ENCODE measurements at places on chromosomes 3 and 15. TPM values are rescaled to one million over a fixed set of nuclear protein-coding genes. Genes with fewer than 3 reads are reported as not detected.

The EAF2 gene
- total RNA-seq, result 9.6 TPM

- no peak for DNase-seq
Measured at GRCh38 chr15:66921319-66921915, 144.0 kb upstream of the SMAD3 start.

The DNAJA4 gene
- 42.2 TPM for total RNA-seq

DNA sequence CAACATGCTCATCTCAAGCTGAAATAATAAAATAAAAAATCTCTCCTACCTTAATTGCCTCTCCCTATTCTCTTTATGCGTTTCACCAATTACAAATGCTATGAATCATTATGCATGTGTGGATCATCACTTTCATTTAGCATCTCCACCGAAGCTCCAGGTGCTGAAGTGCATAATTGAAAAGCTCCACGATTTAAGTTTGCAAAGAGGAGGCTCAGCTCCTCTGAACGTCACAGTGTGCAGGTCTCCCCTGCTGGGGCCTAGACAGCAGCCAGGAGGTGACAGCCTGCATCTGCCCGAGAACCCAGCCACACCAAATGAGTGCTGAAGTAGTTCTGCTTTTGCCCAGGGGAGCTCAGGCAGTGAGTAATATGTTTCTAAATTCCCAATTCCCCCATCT lies 60.5 kb upstream of the GLCE start:
- no peak for DNase-seq

DNA sequence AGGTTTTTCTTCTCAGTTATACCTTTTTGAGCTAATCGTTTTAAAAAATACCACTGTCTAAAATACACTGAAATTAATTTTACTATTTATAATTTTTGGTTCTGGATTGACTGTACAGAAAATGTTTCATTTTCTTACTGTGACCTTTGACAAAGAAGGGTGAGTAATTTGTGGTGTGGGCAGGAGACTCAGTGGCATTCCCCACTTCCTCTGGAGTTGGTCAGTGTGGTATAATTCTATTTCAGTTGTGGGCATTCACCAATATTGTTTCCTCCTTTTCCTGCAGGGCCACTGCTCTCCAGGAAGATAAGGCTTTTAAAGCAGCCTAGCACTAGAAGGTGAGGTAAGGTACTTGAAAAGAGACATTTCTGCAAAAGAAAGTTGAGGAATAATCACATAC lies 6.5 kb downstream of the DAG1 start:
- no peak for DNase-seq

DNA sequence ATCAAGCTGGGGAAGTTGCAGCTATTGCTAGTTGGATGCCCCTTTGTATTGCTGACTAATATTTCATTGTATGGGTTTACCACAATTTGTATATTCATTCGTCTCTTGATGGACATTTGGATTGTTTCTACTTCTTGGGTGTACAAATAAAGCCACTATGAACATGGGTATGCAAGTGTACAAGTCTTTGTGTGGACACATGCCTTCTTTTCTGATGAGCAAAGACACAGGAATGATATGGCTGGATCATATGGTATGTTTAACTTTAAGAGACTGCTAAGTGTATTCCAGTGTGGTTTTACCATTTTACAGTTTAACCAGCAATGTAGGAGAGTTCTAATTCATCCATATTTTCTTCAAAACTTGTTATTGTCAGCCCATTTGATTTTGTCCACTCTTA lies 32.2 kb downstream of the NECTIN3 start:
- DNase-seq, result no peak

GRCh38 chr3:184459355-184459754 lies 79.5 kb downstream of the CHRD start:
- DNase-seq, result no peak

DNA sequence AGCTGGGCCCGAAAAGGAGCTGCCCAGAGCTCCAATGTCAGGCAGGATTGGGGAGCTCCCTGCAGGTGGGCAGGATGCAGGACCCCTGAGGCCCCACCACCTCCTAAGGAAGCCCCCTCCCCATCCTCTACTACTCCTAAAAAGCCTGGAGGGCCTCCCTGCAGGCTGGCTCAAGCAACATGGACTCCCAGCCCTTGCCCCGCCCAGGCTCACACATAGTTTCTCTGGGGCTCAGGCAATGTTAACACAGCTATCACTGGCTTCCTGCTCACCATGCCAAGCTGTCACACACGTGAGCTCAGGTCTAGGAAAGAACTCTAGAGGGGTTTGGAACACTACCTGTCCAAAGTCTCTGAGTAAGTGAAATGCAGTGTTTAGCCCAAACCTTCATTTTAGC lies 65.4 kb upstream of the ZNF148 start:
- no peak for DNase-seq

- no peak for DNase-seq
Measured at GRCh38 chr15:38253351-38253781, 730 bp downstream of the SPRED1 start.

DNA sequence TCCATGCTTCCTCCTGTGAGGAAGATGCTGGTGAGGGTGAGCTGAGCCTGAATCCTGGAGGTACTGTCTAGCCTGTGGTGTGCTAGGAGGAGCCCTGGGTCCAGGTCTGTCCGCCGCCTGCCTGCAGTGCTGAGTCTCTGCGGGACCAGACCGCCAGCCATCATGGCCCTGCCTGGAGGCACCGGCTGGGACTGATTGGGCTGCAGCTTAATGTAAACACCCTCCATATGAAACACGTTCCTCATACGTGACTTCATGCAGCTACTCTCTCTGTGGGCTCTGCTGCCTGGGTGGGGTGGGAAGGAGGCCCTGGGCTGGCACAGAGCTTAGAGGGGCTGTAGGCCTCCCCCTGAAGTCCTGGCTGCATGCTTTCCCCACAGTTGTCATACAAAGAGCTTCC lies 67.4 kb downstream of the FBLN2 start:
- DNase-seq, result no peak

- DNase-seq, result no peak
Measured at GRCh38 chr15:61226361-61227256, 2.5 kb downstream of the RORA start.

The SUSD5 gene
- total RNA-seq, result not detected

DNA sequence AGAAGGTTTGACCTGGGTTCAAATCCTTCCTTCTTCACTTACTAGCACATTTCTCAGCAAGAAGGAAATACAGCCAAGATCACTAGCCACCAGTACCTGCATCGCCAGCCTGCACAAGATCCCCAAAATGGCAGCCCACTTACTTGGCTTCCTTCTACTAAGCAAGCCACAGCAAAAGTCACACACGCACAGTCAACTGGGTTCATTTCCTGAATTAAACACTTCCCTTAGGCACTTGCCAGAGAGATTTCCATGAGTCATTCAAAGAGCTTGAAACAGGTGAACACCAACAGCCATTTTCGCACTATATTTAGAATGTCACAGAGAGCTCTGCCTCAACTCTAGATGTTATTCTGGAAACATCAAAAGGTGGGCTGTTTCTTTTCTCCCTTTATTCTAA lies 42.6 kb downstream of the MGLL start:
- no peak for DNase-seq

DNA sequence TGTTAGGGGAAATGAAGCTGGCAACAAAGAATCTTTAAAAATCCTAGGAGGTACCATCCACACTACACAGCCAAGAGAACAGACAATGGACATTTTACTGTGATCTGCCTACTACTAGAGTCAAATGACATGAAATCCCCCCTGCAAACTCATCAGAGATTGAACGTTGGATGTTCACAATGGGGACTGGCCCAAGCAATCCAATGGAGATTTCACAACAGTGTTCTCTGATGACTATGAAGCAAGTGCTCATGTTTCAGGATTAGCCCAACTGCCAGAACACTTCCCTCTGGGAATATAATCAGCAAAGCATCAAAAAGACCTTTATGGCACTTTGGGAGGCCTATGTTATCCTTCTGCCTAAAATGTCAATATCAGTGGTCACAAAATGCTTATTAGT lies 97.8 kb downstream of the IGSF11 start:
- no peak for DNase-seq

The LDHAL6B gene
- total RNA-seq, result not detected

The CPN2 gene
- total RNA-seq, result 0.08 TPM

DNA sequence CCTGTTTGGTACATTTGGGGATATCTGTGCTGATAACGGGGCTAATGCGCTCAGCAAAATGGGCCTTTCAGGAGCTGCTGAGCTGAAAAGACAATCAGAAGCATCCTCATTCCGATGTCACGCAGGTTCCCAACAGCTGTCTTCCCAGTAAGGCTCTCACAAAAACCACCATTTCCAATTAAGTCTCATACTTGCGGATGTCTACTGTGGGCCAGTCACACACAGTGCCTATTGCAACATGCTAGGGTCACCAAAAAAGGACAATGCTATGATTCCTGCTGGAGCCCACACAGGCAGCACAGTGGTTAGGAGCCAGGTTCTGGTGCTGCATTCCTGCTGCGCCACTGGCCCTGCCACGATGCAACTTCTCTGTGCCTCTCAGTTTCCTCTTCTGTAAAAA lies 16.4 kb upstream of the LDHAL6B start:
- no peak for DNase-seq
